RWPE2 (cell line): ENCODE measurements at places on chromosomes 2 and 18.
A peak's percentile ranks its signal among the peaks of the same experiment; 100 is the strongest.

DNA sequence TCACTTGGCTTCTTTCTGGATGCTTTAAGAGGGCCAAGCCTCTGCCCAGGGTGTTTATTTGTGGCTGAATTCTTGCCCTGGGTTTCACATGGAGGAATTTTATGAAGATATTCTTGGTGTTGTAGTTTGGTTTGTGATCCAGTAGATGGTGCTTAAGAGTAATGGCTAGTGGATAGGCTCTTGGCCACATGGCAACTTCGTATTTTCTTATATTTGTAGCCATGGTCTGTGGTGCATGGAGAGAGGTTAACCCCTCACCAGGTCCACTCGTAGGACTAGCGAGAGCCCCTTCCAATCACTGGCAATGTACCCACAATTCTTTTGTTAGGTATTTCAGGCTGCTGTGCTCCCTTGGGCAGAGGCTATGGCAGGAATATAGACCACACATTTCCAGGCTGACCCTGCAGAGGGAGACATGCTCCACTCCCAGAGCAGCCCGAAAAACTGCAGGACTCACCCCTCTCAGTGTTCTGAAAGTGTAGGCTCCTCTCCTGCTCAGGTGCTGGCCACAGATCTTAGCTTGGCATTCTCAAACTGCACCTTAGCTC, 582.1 kb upstream of the SETBP1 start:
- DNase-seq: no peak

DNA sequence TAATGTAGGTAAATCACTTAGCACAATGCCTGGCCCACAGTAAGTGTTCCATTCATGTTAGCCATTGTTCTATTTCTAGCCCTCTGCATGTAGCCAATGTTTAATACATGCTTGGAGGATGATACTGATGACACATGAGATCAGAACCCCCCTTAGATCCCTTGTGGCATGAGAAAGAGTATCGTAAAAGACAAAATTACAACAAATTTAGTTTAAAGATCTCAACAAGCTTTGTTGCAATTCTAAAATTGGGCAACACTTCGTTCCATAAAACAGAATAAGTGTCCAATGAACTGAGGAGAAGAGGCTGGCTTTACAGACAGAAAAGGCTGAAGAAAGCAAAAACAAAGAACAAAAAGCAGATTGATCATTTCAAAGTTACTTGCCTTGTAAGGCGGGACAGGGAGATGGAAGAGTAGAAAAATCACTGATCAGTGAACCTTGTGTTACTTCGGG, 148.7 kb upstream of the SLC1A4 start:
- DNase-seq: no peak

DNA sequence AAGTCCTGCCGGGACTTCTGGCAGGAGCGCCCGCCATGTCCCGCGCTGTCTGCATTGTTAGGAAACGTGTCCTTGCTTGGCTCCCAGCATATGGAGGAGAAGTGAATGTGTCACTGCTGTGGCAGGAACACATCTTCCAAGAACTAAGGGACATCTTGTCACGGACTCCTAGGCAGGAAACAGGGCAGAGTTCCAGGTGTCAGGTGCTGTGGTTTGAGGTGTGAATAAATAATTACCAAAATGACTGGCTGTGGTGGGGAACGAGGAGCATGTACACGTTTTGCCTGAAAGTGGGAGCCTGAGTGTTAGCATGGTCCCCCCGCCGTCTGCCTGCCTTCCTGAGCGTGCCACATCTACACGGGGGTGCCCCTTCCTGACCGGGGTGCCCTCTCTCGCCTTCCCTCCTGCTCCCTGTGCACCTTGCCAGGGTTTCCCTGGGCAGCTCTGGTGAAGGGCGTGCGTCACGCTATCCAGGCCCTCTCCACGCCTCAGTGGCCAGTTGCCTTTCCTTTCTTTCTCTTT, 237.5 kb downstream of the LDLRAD4 start:
- DNase-seq: no peak

DNA sequence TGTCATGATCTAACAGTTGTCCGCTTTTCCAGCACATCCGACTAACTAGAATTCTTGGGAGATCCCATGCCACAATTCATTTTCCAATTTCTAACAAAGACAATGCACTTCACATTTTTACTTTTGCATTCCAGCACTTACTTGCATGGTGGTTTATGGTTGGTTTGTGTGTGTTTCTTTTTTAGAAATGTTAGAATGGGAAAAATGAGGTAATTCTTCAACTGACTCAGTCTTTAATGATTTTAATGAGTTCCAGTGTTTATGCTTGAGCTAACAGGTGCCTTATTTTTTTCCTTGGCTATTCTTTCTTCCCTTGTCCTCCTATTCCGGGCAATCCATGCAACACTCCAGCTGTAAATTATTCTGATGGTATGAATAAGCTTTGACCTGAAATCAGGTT, 46.4 kb downstream of the SLC8A1 start:
- DNase-seq: no peak

DNA sequence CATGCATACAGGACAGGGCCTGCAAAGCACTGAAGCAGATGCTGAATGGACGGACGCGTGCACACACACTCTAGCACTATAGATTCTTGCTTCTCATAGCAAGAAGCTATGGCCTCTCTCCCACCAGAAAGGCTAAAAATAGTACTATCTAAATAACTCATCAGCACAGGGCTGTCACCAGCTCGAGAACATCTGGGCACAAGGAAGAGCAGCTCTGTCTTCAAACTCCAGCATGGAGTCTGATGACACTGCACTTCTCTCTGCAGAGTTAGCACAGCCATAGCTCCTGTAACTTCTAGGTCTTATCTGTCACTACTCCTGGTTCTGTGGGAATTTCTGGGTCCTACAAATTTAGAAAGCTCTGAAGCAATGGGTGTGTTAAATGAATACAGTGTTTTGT, 123.5 kb downstream of the MYO5B start:
- DNase-seq: no peak

DNA sequence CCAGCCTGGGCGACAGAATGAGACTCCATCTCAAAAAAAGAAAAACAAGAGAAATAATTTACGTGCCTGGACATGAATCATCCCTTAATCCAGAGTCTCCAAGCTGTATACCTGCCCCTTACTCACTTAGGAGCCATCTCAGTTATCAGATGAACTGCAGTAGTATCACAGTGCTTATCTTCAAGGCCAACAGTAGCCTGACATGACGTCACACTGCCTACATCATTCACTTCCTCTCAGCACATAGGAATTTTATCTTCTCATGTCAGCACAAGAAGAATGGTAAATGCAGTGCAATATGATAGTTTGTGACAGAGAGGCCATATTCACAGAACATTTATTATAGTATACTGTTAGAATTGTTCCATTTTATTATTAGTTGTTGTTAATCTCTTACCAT, 216.6 kb downstream of the SS18 start:
- DNase-seq: no peak

GRCh38 chr18:43563780-43564179, 286.5 kb upstream of the SYT4 start:
- no peak for DNase-seq

GRCh38 chr2:151049746-151050145, 211.9 kb downstream of the RBM43 start:
- DNase-seq: no peak

DNA sequence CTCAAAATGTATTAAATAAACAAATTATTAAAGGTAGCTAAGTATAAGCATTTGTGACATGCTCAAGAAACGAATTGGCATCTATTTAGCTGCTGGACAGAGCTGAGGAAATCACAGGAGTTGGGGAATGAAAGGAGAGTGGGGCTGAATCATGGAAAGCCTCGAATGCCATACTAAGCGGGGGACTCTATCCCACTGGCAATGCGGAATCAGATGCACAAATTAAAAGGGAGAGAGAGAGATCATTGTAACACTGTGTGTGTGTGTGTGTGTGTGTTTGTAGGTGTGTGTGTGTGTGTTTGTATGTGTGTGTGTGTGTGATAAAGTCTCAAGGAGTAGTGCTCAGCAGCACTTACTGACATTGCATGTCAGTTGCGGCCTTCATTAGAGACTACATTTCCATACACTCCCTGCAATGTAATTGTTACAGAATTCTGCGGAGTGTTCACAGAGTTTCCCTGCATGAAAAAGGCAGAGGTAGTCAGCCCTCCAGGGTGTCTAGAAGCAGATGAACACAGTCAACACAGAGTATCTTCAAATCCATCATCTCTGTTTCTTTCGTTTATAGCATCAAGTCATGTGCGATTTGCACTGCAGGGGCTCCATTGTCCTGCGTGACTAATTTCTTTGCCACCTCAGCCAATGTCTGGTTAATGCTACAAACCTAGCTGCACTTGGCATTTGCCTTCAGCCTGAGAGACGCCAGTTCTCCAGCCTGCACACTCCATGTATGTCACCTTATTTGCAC, 111.7 kb upstream of the CYRIA start:
- DNase-seq: no peak

DNA sequence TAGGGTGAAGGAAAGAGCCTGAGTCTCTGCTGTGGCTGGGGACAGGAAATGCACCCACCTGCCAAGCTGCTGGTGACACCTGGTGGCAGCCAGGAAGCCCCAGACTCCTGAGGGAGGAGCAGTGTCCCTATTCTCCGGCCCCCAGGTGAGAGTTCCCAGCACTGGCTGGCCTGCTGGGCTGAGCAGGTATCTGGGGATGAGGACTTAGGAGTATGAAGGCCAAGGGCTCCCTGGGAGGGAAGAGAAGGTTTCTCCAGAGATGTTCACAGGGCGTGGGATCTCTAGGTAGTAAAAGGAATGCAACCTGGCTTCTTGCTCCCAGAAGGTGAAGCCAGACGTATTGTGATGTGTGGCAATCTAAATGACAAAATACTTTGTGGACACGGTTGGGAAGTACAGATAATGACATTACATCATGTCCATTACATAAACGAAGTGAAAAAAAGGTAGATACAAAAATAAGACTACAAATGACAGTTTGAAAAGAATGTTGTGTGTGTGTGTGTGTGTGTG, 75.8 kb upstream of the SLC1A4 start:
- no peak for DNase-seq

DNA sequence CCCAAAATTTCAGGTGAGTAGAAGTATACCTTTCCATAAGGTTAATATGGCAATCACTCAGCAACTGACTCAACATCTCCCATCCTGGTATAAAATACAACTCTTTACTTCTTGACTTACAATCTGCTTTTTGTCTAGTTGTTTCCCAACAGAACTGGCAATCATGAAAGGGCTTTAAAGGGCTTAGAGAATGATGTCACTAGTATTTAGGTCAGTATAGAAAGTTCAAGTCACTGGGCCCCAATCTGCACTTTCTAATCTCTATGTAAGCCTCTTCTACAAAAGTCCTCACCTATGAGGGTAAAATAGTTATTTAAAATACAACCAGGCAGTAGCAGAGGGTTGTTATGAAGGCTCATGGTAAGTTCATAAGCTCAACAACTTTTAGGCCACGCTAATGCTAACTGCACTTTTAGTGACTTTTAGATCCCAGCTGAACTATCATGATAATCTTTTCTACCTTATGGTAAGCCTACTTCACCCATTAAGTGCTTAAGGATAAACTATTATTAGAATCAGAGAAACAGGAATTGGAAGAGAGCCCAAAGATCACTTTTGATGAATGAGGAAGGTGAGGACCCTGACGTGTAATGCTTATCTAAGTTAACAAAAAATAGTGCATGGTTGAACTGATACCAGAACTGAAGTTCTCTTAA, 79.6 kb downstream of the GORASP2 start:
- DNase-seq: no peak

- DNase-seq: no peak
Measured at GRCh38 chr2:191565647-191566198, 112.2 kb upstream of the NABP1 start.

DNA sequence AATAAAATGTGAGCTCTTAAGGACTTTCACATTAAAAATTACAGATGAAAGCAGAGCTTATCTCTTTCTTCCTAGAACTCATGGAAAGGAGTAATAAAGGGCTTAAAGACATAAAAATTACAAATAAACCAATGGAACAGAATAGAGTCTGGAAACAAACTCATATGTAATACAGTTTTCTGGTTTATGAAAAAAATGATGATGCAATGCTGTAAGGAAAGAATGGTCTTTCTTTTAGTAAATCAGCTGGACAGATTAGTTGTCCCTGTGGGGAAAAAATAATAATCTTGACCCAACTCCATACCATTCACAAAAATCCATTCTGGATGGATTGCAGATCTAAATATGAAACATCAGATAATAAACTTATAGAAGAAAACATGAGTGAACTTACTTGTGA, 54.2 kb downstream of the TMEM185B start:
- no peak for DNase-seq

- DNase-seq: no peak
Measured at GRCh38 chr2:188725746-188726360, 248.3 kb upstream of the COL3A1 start.

DNA sequence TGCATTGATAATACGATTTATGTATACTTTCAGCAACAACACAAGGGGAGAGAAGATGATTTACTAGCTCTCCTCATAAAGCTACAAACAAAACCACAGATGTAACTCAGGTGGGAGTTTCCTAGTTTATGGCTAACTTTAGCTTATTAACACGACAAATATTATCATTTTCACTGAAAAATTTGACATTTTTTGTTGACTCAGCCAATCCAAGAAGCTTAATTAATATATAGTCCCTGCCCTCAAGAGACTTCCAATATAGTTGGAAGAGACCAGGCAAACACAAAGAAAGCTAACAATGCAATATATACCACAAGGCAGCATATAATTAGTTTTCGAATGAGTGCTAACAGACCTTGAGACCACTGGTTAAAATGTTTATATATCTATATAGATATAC, 775 bp downstream of the WDR12 start:
- DNase-seq: no peak

GRCh38 chr2:233115121-233115520, 55.0 kb downstream of the INPP5D start:
- DNase-seq: peak; percentile 9

GRCh38 chr2:2763351-2764000, 432.4 kb upstream of the MYT1L start:
- DNase-seq: no peak

DNA sequence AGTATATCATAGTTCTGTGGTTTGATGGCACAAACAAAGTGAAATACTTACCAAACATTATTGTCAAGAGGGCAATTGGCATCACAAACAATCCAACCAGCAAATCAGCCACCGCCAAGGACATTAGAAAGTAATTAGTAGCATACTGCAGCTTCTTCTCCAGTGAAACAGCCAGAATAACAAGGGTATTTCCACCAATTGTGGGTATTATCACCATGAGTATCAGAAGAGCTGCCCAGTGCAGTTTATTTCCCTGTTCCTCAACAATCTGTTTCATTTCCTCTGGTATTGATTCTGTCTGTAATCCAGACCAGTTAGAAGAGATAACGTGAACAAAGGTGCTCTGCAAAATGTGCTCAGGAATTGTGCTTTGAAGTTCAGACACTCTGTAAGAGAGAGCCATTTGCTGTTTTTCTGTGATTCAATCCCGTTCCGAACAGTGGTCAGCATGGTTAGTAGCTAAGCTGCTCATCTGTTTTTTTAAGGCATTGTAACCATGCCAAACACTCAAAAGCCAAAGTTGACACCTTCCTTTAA, 1.4 kb downstream of the HTR2B start:
- DNase-seq: no peak

DNA sequence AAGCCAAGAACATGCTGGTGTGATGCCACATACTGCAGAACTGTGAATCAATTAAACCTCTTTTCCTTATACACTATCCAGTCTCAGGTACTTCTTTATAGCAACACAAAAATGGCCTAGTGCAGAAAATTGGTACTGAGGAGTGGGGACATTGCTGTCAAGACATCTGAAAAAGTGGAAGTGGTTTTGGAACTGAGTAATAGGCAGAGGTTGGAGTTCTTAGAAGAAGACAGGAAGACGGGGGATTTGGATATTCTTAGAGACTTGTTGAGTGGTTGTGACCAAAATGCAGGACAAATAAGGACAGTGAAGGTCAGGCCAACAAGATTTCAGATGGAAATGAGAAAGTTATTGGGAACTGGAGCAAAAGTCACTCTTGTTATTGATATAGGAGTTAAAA, 31.3 kb upstream of the CDH2 start:
- no peak for DNase-seq
